Activated CD8-positive, alpha-beta memory T cell treated with anti-CD3 and anti-CD28 coated beads for 1 hour (primary cell): ENCODE measurements at places on chromosomes 3 and 15.

- no peak for DNase-seq
These were observed 11.8 kb upstream of the CYFIP1 start for GRCh38 chr15:22992024-22992326.

DNA sequence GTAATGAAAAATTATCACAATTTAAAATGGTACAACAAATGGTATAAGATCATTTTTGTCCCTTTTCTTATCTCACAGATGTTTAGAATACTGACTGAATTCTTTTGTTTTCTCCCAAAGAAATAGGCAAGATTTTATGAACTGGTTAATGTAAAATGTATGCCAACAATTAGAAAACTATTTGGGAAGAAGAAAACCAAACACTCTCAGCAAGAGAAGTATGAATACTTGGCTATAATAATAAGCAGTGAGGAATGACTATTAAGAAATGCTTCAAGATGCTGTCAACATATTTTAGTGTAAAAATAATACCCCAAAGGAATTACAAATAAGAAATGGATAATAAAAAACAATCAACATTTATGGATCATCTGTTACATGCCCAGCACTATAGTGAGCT lies 18.5 kb downstream of the SHQ1 start:
- DNase-seq, result no peak

- peak; percentile 30 for DNase-seq
These were observed 29.8 kb downstream of the IRAK2 start for GRCh38 chr3:10194328-10195071.

GRCh38 chr3:97691354-97691753 lies 73.2 kb upstream of the ARL6 start:
- DNase-seq, result no peak

DNA sequence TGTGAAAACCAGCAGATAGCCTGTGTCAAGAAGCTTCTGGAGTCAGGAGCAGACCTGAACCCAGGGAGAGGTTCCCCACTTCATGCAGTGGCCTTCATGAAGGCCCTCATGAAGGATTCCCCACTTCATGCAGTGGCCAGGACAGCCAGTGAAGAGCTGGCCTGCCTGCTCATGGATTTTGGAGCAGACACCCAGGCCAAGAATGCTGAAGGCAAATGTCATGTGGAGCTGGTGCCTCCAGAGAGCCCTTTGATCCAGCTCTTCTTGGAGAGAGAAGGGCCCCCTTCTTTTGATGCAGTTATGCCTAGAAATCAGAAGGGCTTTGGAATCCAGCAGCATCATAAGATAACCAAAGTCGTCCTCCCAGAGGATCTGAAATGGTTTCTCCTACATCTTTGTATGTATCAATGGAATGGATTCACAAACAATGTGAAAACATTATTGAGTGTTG lies 103.9 kb upstream of the CHD2 start:
- DNase-seq, result no peak

DNA sequence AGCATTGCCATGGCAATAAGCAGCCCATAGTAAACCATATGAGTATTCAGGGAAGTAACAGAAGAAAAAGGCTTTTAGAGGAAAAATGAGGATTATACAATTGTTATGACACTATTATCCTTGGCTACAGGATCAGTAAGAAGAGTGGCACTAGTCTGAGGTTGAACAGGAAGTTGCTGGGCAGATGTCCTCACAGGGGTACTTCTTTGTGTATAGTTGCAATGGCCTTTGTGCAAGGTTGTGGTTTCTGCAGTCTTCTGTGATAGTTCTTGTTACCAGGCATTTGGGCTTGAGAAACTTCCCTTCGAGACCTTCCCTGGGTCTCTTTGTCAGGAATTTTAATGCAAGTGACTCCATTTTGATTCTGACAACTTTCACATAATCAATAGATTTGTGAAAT lies 100.6 kb upstream of the ATP11B start:
- DNase-seq, result no peak
